Melanocyte of skin (primary cell): ENCODE measurements at places on chromosomes 7 and 10. TPM values are rescaled to one million over a fixed set of nuclear protein-coding genes. Genes with fewer than 3 reads are reported as not detected.

Gene PNLIPRP3
- 1.5 and 3.8 TPM in 2 replicates for total RNA-seq

Gene NKX1-2
- total RNA-seq, result under 0.01 TPM in 1 of 2 replicates, not detected in the other

Gene TCERG1L
- total RNA-seq, result 1.2 and 2.3 TPM in 2 replicates

Gene MALRD1
- not detected in 2 replicates for total RNA-seq

Gene HMX2
- not detected in 2 replicates for total RNA-seq

Gene KNDC1
- 0.36 and 1.0 TPM in 2 replicates for total RNA-seq

Gene RNLS
- total RNA-seq, result 10.9 and 13.1 TPM in 2 replicates
